Vagina (tissue), 2 donors: ENCODE measurements at places on chromosomes 16 and 17.

- no peak for DNase-seq
These were observed 106.7 kb downstream of the FOXL1 start for GRCh38 chr16:86685076-86685475.

DNA sequence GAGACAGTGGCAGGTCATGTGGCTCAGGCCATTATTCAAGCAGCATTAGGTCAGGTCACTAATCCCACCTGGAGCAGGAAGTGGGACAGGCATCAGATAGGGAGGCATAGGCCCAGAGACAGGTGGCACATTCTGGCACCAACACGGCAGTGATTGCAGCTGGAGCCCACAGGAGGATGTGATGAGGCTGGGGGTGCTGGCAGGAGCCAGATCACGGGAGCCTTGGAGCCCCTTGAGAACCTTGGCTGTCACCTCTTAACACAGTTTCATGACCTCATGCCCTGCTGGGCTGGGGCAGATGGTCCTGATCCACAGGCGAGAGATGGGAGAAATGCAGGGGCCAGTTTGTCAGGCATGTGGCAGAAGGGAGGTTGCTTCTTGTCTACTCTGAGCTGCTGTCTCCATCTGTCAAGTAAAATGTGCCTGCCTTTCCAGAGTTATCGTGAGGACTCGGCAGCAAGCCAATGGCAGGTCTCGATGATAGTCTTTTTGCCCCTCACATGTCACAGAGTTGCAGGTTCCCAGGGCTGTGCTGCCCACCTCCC lies 109.6 kb downstream of the CLEC16A start:
- no peak for DNase-seq

DNA sequence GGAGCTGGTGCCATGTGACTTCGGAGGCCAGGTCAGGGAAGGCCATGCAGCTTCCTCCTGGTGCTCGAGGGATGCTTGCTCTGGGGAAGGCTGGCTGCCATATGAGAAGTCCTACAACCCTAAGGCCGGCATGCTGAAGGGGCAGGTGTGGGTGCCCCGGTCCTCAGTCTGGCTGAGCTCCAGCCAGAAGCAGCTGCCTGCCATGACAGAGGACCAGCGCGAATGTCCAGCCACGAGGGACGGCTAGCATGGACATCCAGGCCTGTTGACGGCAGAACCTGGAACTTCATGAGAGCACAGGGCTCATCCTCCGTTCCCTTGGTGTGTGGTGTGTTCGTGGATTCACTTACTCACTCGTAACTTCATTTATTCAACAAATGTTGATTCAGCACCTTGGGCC lies 140.6 kb downstream of the IRF8 start:
- DNase-seq, result no peak

GRCh38 chr17:1201132-1201702 lies 21.4 kb upstream of the ABR start:
- DNase-seq, result no peak

- DNase-seq, result no peak
These were observed 2.5 kb upstream of the CORO6 start for GRCh38 chr17:29625037-29625750.

DNA sequence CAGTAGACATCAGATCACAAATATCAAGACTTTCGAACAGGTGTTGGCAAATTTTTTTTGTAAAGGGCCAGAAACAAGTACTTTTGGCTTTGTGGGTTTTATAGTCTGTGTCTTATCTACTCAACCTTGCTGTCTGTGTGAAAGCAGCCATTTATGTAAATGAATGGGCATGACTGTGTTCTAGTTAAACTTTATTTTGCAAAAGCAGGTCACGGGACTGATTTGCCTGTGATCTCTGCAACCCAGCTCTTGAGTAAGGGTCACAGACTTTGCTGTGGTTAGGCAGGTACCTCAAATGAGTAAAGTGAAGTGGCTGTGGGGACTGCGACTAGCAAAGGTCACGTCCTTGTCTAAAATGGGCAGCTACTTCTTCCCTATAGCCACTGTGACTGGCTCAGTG lies 136.5 kb downstream of the FTO start:
- DNase-seq, result no peak

DNA sequence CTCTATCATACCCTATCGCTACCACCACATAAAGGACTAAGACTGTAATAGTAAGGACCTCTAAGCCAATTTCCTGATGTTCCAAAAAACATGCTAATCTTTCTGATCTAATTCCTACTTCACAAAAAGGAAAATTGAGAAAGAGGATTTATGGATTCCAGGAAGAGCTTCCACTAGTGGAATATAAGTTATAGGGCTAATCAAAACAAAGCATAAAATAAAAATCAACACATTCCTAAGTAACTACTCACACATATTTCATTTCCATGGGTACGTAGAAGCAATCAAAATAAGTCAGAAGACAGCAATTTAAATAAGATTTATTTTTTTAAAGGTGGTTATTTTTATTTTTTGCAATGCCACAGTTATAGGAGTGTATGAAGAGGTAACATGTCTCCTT lies 12.4 kb downstream of the CCDC43 start:
- no peak for DNase-seq

DNA sequence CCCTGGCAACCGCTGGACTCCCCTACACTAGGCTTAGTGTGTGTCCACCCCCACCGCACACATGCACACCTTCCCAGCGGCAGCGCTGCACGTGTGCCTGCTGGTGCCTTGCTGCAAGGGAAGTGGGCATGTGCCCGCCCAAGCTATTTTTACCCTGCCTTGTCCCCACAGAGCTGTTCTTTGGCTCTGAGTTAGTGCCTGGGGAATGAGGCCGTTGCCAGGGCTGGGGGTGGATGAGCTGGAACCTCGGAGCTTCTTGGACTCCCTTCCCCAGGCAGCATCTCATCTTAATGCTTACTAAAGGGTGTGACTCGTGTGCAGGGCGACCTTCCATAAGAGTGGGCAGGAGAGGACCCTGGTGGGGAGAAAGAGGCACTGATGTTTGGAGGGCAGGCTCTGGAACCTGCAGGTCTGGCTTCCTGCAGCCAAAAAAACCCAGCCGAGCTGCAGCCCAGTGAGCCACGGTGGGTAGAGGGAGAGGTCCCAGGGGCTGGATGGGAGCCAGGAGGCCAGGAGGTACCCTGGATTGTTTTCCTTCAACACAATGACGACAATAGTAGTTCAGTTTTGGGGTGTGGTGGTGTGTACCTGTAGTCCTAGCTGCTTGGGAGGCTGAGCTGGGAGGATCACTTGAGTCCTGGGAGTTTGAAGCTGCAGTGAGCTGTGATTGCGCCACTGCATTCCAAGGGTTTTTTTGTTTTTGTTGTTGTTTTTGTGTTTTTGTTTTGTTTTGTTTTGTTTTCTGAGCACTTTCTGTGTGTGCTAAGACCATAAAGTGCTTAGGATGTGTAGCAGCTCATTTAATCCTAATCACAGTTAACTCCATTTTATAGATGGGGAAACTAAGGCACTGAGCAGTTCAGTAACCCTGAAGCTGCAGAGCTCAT lies 119.1 kb downstream of the RAB11FIP4 start:
- DNase-seq, result no peak

GRCh38 chr16:28823873-28824716 lies 1.3 kb downstream of the ATXN2L start:
- DNase-seq, result peak; percentile 97

DNA sequence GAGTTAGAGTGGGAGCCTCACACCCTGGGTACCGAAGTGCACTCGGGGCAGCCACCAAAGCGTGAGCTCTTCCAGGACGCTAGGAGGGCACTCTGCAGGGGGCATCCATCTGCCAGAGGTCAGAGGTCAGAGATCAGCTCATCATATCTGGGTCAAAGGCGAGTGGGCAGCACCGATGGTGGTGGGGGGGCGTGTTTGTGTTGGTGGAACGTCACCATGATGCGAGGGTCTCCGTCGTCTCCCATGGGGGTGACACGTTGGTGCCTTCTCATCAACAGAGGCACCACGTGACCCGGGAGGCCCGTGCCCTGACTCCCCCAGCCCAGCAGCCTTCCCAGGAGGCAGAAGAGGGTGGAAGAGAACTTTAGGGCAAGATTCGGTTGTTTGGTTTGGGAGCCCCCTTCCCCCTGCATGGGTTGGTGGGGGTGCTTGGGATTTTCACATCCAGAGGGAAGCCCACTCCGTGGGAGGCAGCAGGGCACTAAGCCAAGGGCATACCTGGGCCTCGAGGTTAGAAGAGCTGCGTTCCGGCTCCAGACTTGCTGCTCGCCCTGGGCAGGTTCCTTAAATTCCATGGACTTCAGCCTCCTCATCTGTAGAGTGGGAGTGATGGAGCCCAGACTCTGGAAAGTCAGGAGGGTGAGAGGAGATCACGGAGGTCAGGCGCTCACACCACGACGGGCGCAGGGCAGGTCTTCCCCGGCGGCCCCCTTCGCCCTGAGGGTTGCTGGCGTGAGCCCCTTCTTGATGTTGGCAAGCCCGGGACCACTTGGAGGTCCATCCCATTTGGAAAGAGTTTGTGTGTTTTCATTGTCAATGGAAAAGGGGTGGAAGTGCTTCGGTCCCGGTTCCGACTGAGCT lies 14.0 kb downstream of the CRISPLD2 start:
- no peak for DNase-seq

- DNase-seq, result peak; percentile 95
These were observed 94.9 kb downstream of the ANKRD11 start for GRCh38 chr16:89395150-89396142.

DNA sequence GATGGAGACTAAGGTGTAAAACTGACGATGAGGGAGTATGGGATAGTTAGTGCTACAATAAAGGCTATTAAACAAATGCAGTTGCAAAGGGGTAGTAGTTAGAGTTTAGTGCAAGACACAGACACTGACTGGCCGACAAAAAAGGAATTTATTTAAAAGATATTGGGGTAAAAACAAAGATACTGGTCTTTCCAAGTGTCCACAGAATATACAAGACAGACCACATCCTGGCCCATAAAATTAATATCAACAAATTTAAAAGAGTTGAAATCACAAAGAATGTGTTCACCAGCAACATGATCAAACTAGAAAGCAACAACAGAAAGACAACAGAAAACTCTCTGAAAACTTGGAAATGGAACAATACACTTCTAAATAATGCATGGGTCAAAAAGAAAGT lies 54.7 kb downstream of the CFDP1 start:
- no peak for DNase-seq

DNA sequence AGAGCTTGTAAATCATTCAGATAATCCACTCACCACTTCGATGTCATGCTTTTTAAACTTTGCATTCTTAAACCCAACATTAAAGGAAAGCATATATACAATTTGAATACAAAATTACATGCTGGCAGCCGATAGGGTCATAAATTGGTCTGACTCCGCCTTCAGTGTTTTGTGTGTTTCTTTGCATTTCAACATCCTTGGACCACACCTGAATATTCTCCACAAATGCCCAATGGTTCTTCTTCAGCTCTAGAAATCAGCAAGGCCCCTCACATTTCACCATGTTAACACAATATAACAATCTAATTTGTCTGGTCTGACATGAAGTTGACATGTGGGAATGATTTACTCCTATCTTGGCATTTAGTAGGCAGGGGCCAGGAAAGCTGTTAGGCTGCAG lies 17.1 kb downstream of the SETD6 start:
- no peak for DNase-seq

- no peak for DNase-seq
These were observed 29.8 kb upstream of the ANKFY1 start for GRCh38 chr17:4293572-4293971.

- DNase-seq, result no peak
These were observed 8.2 kb upstream of the FOXN1 start for GRCh38 chr17:28497931-28498330.

DNA sequence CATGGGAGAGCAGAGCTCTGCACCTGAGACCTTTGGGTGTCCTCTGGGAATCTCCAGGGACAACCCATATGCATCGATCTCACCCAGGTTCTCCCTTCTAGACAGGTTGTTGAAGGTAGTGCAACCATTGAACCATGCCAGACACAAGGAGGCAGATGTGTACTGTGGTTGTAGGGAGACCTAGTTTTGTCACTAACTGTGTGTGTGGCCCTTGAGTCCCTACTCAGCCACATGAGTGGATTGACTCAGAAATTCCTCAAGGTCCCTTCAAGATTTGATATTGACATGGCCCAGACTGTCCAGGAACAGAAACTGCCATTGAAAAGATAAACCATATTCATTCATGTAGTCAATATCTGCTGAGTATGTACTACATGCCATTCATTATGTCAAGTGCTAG lies 396.4 kb upstream of the CCL2 start:
- no peak for DNase-seq

DNA sequence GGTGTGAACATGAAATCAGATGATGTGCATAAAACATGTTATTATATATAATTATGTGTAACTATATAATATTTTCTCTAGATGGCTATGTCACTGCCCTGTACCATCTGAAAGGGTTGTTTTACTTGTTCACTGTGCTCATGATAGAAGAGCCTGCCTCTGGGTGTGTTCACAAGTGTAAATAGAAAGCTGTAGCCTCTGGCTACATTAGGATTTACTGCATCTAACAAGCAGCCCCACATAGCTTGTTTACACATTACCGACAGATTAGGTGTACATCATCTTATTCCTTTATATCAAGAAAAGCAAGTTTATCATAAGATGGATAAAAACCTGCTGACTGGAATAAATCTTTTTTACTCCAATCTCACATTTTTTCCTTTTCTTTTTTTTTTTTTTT lies 46.1 kb downstream of the CHD9 start:
- no peak for DNase-seq

DNA sequence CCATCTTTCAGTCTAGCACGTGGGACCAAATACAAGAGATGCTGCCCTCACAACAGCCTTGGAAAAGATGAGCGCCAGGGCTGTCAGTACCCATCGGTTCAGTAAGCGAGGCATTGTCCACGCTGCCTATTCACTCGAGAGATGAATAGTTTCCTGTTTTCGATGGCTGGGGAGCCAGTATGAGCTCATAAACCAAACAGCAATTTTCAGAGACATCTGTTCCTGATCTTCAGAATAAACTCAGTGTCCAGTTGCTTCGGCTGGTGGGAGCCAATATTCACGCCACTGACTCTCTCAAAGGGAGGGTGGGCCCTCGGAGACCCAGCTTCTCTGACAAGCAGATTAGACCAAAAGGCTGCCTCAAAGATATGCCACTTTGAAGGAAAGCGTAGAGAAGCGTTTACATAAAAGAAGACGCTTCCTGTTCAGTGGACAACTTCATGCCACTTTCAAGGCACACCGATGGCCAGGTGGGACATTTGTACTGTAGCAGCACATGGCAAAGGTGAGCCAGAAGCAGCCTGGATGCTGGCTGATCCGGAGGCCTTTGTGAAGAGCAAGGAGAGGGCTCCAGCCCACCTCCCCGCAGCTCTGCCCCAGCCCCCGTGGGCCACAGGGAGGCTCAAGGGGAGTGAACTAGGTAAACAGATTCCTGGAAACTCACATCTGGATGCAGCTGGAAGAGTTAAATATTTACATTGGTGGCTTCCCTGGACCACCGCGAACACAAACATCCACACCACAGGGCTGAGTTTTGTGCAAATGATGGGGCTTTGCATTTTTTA lies 6.0 kb downstream of the TIMM22 start:
- no peak for DNase-seq

- no peak for DNase-seq
These were observed 79.8 kb upstream of the CDC42EP4 start for GRCh38 chr17:73391331-73392265.

- DNase-seq, result no peak
These were observed 29.3 kb downstream of the GOSR1 start for GRCh38 chr17:30506481-30506880.

DNA sequence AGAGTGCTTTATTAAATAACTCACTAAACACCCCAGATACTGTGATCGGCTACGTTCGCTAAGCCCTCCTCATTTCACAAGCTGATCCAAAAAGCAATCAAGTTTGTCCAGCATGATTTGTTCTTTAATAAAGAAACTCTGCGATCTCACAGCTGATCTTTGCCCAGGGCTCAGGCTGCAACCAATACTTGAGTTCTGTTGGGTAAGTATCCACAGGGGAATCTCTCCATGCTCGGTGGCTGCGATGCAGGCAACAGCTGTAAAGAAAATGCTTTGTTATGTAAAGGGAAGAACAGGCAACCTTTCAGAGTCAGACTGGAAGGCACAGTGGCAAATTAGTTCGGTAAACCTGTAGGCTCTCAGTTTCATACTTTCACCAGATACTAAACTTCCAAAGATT lies 67.5 kb downstream of the SHISA6 start:
- DNase-seq, result no peak
